T-cell (primary cell): ENCODE measurements at places on chromosomes 12 and 14. TPM values are rescaled to one million over a fixed set of nuclear protein-coding genes. Genes with fewer than 3 reads are reported as not detected.

Gene RIN3
- total RNA-seq = 97.0 TPM

Gene OR6C2
- not detected for total RNA-seq

Gene GPRC5D
- not detected for total RNA-seq

Gene PCNX4
- total RNA-seq = 50.4 TPM

Gene WNT1
- total RNA-seq = 0.85 TPM

Gene GPR162
- not detected for total RNA-seq

Gene NPFF
- total RNA-seq = not detected
